ENCODE measurements at places on chromosomes 4 and X.

GRCh38 chr4:76526585-76526990 is 91.6 kb downstream of the SHROOM3 start:
- no peak for DNase-seq

DNA sequence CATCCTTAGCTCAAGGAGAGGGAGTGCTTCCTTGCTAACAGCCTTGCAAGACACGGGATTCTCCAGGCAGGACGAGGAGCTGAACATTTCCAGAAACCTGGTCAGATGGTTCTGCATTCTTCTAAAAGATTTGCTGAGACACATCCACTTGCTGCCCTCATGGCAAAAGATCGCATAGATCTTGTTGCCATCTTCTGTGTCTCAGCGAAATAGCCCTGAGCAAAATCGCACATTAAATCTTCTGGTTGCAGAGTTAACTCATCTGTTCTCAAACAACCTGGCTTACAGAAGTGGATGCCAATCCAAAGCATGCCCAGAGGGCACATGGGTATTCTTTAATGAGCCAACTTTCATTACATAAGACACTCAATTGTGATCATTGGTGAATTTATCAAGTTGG is 167.5 kb downstream of the PRKX start:
- no peak for DNase-seq

DNA sequence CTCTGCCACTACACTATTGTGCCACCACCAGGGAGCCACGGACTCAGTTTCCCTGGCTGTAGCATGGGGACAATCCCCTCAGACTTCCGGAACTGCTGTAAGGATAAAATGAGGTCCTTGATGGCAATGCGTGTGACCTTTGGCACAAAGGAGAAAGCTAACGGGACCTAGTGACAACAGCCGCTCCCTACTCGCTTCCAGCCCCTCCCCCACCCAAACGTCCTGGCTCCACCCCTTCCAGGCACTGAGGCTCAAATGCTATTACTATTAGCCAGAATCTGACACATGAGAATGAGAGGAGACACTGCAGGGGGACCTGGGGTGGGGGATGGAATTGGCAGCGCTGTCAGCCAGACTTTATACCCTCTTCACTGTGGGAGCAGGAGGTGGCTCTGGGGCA is 5.4 kb upstream of the DUSP9 start:
- no peak for DNase-seq

DNA sequence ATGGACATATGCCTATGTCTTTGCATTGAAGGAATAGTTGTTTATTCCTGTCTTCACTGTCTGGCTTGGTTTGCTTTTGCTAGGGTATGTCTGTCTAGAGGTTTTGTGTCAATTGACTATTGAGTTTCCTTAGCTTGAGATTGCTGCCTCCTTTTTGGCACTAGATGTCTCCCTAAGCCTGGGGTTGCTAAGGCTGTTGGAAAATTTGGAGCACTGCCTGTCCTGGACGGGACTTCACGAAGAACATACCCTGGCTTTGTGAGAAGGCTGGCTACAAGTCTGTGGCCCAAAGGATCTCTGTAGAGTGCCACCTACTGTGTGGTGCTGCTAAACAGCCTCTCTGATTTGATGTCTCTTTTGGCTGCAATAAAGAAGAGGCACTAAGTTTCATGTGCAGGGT is 183.8 kb upstream of the NUDT10 start:
- no peak for DNase-seq

Data from MM.1S (cell line).